ENCODE measurements at places on chromosomes 16 and 17. TPM values are rescaled to one million over a fixed set of nuclear protein-coding genes. Genes with fewer than 3 reads are reported as not detected.

The SCN4A gene
- total RNA-seq: not detected

The CPHXL2 gene
- not detected for total RNA-seq

The HSD17B1 gene
- total RNA-seq: 1.5 TPM

The DOC2B gene
- not detected for total RNA-seq

The NECAB2 gene
- total RNA-seq: not detected

The EVI2B gene
- 0.47 TPM for total RNA-seq

The RDM1 gene
- 0.50 TPM for total RNA-seq

The HSPB9 gene
- total RNA-seq: not detected

The ARHGDIG gene
- total RNA-seq: not detected

DNA sequence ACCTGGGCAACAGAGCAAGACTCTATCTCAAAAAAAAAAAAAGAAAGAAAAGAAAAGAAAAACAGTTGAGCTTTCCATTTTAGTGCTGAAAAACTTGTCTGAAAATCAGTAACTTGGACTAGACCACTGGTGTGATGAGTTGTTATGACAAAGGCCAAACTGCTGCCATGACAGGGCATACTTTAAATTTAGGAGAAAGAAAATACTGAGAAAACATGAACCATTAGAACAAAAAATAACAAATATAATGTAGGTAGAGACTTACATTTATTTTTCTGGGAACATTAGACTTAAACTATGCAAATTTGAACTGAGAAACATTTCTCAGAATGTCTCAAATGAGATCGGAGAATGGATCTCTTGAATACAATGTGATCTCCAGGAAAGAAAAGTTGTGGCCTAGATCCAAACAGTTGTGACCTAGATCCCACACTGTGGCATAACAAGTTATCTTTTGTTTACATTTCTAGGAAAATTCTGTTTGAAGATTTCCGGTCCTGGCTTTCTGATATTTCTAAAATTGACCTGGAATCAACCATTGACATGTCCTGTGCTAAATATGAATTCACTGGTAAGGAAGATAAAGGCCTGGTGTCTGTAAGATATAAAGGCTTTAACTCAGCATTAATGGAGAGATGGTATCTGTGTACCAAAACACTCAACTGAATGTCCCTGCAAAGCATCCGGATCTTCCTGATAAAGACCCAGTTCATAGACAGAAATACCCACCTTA lies 10.9 kb downstream of the OGFOD1 start:
- DNase-seq: no peak

DNA sequence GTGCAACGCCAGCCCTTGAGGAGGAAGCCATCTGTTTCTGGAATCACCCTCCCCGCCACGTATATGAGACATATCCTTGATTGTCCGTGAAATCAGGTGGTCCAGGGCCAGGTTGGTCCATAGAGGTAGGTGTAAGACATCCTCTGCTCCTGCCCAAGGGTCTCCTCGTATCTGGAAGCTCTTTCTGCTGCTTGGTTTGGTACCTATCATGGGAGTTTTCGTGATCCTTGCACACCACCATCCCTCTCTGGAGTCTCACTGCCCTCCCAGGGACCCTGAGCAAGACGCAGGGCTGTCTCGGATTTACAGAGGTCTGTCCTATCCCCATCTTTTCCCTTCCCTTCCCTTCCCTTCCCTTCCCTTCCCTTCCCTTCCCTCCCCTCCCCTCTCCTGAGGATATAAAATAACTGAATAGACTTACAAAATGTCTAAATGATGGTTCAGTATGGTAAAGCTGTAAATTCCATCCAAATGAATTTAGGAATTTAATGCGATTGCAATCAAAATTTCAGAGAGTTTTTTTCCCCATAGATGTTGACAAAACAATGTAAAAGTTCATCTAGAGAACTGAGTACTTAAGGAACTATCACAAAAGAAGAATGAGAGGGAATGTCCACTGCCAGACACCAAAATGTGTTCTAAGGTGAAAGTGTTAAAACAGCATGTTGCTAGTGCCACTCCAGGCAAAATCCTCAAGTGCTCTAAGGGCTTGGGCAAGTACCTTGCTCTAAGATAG lies 2.0 kb upstream of the CCDC42 start:
- no peak for DNase-seq

DNA sequence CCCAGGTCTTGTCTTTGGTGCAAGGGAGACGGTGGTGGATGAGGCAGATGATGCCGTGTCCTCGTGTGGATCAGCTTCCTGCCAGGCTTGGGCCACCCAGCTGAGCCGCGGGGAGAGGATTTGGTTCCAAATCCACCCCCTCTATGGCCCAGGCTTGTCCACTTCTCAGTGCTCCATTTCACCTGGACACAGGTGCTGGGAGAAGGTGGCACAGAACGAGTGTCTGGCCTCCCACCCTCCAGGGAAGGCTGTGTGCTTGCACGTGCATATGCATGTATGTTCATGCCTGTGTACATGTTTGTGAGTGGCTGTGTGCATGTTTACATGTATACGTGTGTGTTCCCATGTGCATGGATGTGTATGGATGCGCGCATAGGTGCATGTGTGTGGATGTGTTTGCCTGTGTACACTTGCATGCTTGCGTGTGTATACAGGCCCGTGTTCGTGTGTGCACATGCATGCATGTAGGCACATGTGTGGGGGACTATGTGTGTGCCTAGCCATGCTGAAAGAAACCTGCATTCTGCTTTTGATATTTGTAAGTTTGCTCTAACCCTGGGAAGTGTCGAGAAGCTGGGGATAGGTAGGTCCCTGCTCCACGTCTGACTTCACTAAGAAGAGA lies 196.3 kb downstream of the IRF8 start:
- no peak for DNase-seq

- no peak for DNase-seq
These were observed 192.9 kb upstream of the DYNLRB2 start for GRCh38 chr16:80347900-80348299.

- no peak for DNase-seq
These were observed 169.5 kb downstream of the VPS53 start for GRCh38 chr17:545156-545555.

- DNase-seq: peak; percentile 26
These were observed 18.0 kb downstream of the CTRB2 start for GRCh38 chr16:75188832-75189477.

DNA sequence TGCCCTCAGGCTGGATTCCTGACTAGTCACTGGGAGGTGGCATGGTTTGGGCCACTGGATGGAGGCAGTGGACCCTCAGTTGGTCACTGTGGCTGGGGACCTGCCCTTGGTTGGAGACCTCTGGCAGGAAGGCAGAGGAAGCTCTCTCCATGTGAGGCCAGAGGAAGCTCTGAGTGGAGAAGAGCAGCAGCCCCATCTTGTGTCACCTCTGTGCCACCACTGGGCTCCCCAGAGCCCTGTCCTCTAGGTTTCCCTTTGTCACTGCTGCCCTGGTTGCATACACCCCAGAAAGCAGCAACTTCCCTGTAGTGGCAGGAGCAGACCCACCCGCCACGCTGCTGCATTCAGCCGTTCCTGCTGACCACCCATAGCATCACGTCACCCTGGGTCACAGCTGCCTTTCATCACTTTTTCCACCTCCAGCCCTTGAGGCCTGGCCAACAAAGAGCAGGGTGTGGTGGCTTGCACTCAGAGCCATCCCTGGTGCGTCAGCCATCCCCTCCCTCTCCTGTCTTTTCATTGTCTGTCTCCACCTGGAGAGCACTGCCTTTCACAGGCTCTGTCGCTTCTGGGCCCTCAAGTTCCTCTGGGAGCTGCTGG lies 11.9 kb downstream of the CTRL start:
- no peak for DNase-seq

DNA sequence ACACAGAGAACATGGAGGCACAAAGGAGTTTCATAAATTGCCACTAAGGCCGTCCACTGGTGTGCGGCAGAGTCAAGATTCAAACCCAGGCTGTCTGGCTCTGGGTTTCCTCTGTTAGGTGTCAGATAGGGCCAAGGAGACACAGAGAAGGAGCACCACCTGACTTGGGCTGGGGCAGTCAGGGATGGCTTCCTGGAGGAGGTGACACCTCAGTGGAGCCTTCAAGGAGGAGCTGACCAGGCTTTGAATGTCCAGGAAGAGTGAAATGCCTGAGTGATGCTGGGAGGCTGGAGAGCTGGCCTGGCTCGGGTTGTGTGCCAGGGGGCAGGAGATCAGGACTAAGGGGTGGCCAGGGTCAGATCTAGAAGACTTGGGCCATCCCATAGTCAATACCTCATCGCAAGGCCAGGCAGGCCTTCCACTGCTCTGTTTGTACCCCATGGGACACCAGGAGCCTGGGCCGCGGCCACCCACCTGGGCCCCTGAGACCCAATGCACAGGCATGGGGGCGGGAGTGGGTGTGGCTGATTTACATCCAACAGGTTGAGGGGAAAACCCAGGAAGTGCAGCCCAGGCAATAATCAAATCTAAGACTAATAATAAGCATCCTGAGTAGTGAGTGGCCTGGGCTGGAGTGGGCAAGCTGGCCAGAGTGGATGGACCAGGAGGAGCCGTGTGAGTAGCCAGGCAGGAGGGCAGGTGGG lies 73.7 kb downstream of the USP22 start:
- no peak for DNase-seq

DNA sequence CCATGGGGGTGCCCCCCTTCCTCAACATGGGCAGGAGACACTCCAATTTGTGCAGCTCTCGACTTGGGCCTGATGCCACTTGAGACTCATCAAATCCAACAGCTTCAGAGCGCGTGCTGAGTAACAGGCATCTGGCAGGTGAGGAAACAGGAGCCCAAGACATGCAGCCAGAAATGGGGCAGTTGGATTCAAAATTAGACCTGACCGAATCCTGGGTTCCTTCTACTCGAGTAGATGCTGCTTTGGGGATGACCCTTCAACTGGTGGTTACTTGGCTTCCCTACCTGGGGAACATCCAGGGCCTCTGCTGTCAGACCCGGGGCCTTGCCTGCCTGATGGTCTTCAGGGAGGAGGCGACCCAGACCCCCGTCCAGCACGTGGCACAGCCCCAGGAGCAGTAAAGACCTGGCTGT lies 488 bp upstream of the NTN3 start:
- DNase-seq: no peak

- DNase-seq: peak; percentile 21
These were observed 13.4 kb upstream of the TAOK1 start for GRCh38 chr17:29376667-29377270.

GRCh38 chr17:18141210-18141803 lies 32.8 kb downstream of the MYO15A start:
- DNase-seq: peak; percentile 38

- no peak for DNase-seq
These were observed 14.4 kb downstream of the LRRC37B start for GRCh38 chr17:32021615-32021955.

- DNase-seq: no peak
These were observed 19.1 kb upstream of the APOH start for GRCh38 chr17:66248285-66248684.

GRCh38 chr17:43363181-43363925 lies 35.4 kb upstream of the ARL4D start:
- DNase-seq: no peak
